ELR (cell line): ENCODE measurements at places on chromosomes 1 and 21.

DNA sequence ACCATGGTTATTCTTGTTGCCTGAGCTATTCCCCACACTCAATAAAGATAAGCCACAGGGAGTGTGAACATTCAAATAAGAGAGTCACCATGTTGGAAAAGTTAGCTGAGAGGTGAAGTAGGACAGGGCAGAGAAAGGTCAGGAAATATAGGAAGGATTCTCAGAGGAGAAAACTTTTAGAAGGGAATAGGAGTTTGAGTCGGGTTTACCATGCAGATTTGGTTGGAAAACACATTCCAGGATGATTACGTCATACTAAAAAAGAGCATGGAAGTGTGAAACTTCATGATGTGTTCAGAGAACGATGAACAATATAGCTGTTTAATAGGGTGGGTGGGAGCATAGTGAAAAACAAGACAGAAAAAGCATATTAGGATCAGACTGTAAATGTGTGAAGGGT, 1125.3 kb upstream of the ADGRL2 start:
- peak; percentile 10 for DNase-seq

DNA sequence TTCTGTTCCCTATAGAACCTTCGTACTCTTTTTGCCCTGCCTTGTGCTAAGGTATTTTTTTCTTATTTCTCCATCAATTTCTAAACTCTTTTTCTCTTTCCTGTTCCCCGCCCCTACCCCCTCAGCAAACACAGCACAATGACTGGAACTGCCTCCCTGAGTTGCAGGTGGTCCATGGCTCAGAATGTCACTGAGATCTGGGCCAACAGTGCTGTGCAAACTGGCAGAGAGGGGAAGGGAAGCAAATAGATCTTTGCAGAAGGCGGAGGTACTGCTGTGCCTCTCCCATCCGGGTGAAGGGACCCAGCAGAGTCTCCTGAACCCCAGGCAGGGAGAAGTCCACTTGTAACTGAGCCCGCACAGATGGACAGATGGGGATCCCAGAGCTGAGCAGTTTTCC, 32.6 kb upstream of the A3GALT2 start:
- DNase-seq, result no peak

DNA sequence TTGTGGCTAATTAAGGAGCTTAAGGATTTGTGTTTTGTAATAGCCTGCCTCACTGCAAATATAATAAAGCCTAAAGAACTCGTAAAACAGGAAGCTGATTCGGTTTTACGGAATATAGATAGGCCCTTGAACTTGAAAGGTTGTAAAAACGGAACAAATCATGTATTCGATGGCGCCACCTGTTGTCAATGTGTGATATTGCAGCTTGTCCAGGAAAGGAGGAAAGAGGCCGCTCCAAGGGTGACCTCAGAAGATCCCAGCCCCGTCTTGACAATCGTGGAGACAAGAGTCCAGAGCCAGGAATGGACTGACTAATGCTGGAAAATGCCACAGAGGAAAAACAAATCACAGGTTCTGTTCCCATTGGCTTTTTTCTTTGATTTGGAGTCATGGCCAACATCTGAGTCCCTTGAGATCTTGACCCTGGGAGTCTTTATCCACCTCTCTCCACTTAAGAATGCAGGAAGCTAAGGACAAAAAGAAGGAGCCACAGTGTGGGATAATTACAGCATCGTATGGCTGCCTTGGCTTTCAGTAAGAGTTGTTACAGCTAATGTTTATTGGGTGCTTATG, 7.0 kb upstream of the IGSF21 start:
- DNase-seq, result peak; percentile 60

DNA sequence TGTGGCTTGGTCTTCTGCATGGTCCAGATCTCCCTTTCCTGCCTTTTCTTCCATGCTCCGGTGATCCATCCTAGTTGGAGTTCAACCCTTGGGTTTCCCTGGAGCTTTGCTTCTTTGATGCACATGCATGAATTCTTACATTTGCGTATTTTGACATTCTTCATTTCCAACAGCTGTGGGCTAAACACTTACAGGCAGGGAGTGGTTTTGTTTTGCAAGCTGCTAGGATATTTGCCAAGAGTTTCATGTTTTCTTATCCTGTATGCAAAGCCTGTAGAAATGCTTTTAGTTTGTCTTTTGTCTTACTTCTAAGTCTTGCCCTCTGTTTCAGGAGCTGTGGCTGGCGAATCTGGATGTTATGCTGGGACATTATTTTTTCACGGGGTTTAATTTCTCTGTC, 90.3 kb upstream of the PAXBP1 start:
- no peak for DNase-seq
